ENCODE measurements at places on chromosomes 5 and 9.

GRCh38 chr9:69078069-69078468, 42.5 kb downstream of the FXN start:
- DNase-seq: no peak

- DNase-seq: no peak
These were observed 29.0 kb upstream of the FAM174A start for GRCh38 chr5:100505984-100506670.

DNA sequence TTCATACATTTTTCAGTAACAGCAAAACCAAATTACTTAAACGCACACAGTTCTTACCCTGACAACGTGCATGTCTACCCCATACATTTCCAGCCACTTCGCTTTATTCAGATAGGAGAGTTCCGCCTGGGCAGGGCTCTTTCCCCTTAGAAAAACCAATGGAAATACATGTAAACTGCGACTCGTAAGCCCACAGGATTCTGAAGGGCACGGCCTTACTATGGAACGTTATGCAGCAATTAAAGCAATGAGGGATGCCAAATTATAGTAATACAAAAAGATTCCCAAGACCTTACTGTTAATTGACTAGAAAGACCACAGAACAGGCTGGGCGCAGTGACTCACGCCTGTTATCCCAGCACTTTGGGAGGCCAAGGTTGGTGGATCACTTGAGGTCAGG, 64.5 kb downstream of the EPB41L4B start:
- DNase-seq: no peak

- DNase-seq: no peak
These were observed 56.7 kb downstream of the MAPKAP1 start for GRCh38 chr9:125650271-125650737.

GRCh38 chr5:31769530-31769929, 130.6 kb downstream of the PDZD2 start:
- no peak for DNase-seq

- no peak for DNase-seq
These were observed at the start of gene FIBCD1 for GRCh38 chr9:130938652-130939404. TSS of gene FIBCD1 (minus strand) at chr9:130939247. CDS start at chr9:130938607, 640 bp downstream.

DNA sequence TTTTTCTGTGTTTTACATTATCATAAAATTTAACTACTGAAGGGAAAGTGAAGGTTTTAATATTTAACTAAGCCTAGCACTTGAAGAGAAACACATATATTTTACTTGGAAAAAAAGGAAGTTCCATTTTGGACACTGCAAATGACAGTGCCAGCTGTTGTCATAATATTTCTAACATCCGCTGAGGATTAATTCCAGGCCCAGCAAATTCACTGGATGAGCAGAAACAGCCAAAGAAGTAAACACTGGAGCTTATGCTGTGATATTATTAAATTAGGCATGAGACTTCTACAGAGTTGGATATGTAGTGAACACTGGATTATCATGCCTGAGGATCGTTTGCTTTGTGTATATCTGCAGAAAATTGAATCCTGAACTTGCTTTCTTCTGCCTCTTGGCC, 67.6 kb downstream of the GHR start:
- no peak for DNase-seq

- no peak for DNase-seq
These were observed 55.5 kb downstream of the MYO10 start for GRCh38 chr5:16880547-16880946.

DNA sequence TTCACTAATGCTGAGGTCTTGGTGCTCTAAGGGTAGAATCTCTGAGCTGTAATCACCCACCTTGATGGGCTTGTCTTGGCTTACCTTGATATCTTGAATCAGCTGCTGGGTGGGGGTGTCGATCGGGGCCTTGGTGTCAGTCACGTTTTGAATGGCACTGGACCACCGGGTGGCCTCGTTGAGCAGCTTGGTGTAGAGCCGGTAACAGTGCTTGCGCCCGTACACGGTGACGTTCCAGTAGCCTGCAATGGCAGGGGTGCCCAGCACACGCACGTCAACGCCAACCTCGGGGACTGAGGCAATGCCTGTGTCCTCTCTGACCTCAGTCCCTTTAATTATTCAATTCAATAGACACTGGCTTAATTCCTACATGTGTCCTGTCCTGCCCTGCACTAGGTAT, 63.1 kb upstream of the RETREG1 start:
- DNase-seq: no peak

GRCh38 chr5:89313044-89313443, 430.1 kb upstream of the MEF2C start:
- DNase-seq: no peak

DNA sequence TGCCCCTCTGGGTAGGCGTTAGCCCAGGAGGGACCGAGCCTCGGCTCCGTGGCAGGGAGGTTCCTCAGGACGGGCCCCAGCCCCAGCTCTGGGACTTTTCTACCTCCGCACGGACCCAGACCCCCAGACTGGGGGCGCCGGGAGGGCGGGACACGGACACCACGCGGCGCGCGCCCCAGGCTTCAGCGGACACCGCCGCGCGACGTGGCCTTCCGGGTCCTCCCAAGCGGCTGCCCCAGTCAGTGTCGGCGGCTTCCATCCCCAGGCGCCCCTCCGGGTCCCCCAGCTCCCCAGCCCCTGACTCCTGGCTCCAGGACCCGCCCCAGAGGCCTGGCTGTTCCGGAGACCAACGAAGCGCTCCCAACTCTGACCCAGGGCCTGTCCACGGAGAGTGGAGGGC, 3.1 kb downstream of the LCNL1 start:
- peak; percentile 37 for DNase-seq

DNA sequence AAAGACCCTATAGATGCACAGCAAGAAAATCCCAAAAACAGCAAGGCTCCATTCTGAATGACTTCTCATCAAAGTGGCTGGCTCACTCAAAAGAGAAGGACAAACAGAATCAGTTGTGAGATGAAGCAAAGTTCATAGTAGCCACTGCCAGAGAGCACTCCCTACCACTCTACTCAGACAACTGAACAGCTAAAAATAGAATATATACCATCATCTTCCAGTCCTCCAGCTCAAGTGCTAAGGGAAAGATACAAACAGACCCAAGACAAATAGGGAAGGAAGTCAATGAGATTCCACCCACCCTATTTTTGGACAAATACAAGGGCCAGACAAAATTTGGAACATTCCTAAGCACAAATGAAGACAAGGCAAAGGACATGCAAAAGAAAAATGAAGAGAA, 20.6 kb downstream of the GNAQ start:
- no peak for DNase-seq

GRCh38 chr5:116757326-116757725, 182.7 kb upstream of the SEMA6A start:
- no peak for DNase-seq

DNA sequence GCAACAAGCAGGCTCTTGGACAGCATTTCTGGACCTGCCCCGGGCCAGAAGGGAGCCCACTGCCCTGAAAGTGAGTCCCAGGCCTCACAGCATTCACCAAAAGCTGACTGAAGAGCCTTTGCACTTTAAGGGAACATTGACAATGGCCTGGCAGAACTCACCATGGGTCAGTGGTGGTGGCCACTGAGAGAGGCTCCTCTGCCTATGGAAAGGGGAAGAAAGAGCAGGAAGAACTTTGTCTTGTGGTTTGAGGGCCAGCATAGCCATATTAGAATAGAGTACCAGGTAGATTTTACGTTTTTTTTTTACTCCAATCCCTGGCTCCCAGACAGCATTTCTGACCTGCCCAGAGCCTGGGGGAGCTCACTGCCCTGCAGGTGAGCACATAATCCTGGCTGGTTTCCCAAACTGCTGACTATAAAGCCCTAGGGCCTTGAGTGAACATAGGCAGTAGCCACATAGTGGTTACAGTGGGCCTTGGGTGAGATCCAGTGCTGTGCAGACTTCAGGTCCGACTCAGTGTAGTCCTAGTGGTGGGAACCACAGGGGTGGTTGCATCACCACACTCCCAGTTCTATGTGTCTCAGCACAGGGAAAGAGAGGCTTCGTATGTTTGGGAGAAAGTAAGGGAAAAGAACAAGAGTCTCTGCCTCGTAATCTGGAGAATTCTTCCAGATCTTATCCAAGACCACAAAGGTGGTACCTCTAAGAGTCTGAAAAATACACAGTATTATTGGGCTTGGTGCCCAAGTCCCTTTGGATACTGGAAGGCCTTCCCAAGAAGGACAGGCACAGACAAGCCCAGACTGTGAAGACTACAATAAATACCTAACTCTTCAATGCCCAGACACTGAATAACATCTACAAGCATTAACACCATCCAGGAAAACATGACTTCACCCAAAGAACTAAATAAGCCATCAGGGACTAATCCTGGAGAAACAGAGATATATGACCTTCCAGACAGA, 89.5 kb downstream of the TSSK1B start:
- no peak for DNase-seq

DNA sequence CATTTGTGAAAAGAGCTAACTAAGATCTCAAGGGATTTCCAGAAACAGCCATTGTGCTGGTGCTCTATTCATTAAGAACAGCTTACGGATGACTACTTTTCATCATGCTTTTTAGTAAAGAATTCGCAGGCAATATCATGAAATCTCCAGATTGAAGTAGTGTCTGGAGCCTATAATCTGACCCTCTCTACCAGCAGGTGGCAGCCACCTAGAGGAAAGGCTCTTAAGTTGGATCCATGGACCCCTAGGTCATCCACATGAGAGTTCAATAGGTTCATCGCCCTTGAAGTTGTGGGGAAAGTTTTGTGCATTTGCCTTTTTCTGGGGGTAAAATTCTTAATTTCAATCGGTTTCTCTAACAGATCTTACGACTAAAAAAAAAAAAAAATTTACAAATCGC, 82.3 kb downstream of the SLC1A3 start:
- no peak for DNase-seq

- DNase-seq: no peak
These were observed 1040.8 kb downstream of the TAF11L14 start for GRCh38 chr5:18675041-18675440.

- DNase-seq: no peak
These were observed 310.5 kb upstream of the KIF2A start for GRCh38 chr5:61995486-61995885.

GRCh38 chr5:119453040-119453373, 710 bp downstream of the HSD17B4 start:
- DNase-seq: no peak

GRCh38 chr9:135474915-135475314, 4.7 kb upstream of the PPP1R26 start:
- DNase-seq: no peak

GRCh38 chr5:73564675-73565074, 764 bp downstream of the ANKRA2 start:
- no peak for DNase-seq

- DNase-seq: no peak
These were observed 42.2 kb downstream of the TUSC1 start for GRCh38 chr9:25636026-25636425.

DNA sequence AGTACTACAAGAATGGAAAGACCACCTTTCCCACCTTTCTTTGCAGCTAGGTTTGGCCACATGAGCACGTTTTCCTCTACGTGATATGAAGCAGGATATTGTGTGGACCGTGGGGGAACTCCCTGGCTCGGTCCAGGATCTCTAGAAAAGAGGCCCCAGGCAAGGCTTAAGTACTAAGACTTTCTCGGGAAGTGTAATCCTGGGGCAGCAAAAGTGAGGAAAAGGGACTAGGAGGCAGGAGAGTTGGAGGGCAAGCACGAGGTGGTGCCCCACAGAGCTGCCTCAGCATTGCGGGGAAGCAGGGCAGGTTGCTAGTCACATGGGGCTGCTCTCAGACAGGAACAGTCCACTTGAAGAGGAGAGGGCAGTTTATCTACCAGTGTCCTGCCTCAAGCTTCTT, 235.1 kb downstream of the GADD45G start:
- no peak for DNase-seq

- DNase-seq: no peak
These were observed 104.7 kb downstream of the ISL1 start for GRCh38 chr5:51487952-51488351.

- DNase-seq: no peak
These were observed 189.8 kb upstream of the TRIM32 start for GRCh38 chr9:116497095-116497890.

All from left ventricle myocardium superior (tissue), 1 donor.